CD4-positive, alpha-beta T cell treated with Interferon alpha-2 for 1 hour (primary cell): ENCODE measurements at places on chromosomes 6 and 20.

DNA sequence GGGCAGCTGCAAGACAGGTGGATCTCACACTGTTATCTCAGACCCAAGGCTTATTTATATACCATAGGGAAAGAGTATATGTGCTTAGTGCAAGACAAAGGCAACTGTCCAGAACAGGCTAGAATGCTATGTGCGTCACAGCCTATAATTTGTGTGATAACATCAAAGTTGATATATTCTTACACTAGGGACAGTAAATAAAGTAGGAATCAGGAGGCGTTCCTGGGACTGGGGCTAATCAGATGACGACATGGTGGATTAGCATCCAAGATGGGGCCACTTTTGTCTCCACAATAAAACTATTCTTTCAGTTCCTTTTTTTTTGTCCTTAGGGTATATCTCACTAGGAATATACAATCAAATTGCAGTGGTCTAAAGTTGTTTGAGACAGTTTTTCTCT is 54.9 kb upstream of the IER3 start:
- DNase-seq, result no peak

GRCh38 chr20:50750145-50750671 is 18.8 kb downstream of the PARD6B start:
- no peak for DNase-seq

DNA sequence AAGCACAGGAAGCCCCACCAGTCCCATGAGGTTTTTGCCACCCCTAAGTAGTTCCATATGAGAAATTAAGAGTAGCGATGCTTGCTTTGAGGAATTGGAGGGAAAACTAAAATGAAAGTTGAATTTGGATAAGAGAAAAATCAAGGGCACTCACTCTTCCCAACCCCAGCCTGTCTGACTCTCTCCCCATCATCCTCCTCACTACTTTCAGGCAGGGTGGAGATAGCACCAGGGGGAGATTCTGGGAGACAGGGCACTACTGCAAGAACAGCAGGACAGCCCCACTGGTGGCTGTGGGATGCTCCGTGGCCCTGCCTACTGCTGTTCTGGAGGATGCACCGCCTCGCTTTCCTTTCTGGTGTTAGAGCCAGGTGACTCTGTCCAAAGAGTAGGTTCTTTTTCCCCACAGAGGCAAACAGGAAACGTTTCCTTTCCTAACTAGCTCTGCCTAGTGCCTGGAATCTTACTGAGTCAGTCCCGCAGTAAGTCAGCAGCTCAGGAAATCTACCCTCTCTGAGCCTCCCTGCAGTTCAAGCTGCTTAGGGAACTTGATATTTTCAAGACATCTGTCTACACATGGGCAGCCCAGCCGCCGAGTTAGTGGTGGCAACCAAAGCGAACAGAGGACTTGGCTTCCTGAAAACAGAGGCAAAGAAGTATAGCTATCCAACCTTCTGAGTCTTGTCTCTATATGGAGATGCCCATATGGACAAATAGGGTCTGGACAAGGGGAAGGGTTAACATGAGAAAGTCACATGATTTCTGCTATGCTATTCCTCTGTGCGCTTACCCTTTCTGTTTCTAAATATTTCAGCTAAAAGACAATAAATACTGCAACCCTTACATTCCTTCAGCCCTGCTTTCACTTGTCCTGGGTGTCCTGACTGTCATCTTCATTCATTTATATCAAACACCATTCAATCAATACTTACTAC is 11.4 kb downstream of the HLA-E start:
- DNase-seq, result peak; percentile 21

- no peak for DNase-seq
Measured at GRCh38 chr20:46595933-46596332, 45.5 kb upstream of the OCSTAMP start.

GRCh38 chr6:134631398-134631924 is 313.5 kb upstream of the SGK1 start:
- DNase-seq, result no peak

- DNase-seq, result no peak
Measured at GRCh38 chr6:45426251-45426650, 48.5 kb upstream of the SUPT3H start.

- peak; percentile 23 for DNase-seq
Measured at GRCh38 chr6:85923013-85923430, 280.3 kb upstream of the SYNCRIP start.

DNA sequence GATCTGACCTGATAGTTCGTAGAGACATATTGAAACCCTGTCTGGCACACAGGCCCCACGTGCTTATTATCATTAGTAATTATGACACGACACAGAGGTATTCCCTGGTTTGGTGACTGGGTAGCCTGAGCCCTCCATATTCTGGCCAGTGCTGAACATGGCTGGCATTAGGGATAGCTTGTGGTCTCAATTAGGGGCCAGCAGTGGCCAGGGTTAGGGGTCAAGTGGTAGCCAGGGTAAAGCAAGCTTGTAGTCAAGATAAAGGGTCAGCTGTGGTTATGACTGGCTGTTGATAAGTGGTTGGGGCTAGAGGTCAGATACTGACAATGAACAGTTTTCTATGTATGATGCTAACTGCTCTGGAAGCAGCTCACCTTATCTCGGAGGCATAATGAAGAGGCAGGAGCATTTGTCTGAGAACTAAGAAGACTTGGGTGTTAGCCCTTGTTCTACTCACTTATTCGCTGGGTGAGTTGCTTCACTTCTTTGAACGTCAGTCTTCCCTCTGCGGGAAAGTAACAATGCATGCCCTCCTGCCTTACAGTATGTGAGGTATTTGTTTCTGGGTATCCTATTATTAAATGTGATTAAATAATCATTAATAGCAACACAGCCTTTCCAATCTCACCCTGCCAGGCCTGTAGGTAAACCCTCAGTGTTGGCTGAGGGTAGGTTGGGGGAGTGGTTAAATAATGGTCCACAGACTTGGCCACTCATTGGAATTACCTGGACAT is 66.7 kb downstream of the VEGFA start:
- no peak for DNase-seq

DNA sequence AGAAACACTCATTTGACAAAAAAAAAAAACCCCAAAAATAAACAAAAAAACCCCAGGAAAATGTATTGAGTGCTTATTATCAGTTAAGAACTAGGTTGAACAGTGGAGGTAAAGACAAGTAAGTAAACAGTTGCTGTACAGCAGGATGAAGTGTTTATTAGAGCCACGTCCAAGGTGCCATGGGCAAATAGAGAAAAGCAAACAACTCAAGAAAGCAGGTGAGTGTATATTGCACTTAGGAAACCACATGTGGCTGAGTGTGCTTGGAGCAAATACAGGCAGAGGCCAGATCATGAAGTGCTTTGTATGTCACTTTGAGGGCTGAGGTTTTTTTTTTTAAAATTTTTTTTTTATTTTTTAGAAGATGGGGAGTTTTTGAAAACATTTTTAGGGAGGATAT is 98.3 kb downstream of the MACROD2 start:
- DNase-seq, result no peak

- DNase-seq, result no peak
Measured at GRCh38 chr6:156352861-156353260, 424.3 kb upstream of the ARID1B start.

GRCh38 chr20:47686545-47686944 is 98.7 kb downstream of the SULF2 start:
- no peak for DNase-seq

GRCh38 chr20:56171087-56172012 is 77.2 kb upstream of the MC3R start:
- no peak for DNase-seq

DNA sequence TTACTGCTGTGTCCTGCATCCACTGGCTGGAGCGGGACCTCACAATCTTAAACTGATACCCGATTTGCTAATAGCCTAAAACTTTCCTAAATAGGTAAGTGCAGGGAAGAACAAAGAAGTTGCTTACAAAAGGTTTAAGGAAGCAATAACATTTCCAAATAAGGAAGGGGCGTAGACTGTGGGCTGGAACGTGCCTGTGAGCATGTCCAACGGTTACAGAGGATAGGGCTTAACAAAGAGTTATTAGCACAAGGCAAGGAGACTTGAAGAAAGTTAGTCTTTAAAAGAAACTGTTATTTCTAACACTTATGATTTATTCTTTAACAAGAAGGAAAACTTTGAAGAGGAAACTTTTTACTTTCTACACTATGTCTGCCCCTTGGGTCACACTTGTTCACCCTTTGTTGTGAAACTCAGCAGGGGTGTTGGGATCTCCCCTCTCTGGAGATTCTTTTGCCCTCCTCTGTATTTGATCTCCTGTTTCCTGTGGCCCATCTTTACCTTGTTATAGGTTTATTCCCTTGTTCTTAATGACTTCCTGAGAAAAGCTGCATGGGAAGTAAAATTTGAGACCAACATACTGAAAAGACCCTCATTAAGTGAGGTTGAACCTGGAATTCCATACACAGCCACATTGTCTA is 28.7 kb downstream of the KAT14 start:
- no peak for DNase-seq

- DNase-seq, result no peak
Measured at GRCh38 chr20:60254901-60255411, 296.7 kb downstream of the CDH26 start.

DNA sequence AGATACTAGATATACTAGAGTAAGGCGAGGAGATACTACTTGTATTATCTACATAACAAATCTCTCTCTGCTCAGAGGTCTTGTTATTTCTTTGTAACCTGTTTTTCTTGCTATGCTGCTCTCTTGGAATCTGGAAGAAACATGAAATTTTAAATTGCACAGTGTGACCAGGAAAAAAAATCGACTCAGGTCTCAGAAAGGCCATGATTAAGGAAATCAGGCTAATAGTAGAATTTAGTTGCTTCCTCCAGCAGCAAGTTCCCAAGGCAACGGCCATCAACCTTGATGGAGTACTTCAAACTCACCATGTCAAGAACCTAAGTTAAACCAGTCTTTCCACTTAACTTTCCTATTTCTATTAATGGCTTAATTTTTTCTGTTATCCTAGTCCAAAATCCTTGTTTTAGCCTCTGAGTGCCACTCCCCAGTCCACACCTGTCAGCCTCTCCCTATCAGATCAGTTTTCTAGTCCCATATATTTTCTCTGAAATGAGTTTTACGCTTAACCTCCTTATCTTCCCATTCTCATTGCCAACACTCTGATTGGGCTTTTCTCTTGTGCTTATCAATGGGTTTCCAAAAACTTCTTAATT is 87.7 kb upstream of the BEND3 start:
- no peak for DNase-seq

DNA sequence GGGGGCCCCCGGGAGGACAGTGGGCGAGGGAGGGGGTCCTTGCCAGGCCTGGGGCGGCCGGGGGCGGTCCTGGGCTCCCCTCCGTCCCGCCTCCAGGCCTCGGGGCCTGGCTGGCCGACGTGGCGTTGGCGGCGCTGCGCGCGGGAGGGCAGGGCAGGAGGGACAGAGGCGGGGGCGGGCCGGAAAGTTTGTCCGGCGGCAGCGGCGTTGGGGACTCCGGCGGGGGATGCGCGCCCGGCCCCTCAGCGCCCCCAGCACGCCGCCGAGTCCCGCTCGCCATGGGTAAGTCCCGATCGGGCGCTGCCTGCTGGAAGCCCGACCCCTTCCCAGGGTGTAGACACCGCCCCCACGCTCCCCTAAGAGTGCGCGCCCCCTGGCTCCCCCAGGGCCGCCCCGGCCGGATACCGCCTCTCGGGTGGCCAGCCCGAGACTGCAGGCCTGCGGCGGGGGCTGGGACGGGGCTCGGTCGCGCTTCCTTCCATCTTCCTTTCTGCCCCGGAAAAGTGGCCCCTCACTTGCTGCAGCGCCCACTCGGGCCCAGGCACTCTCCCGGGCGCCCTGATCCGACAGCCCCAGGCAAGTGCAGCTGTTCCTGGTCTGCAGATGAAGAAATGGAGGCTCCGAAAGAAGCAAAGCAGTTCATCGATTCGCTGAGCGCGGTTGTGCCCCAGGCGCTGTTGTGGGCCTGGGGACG is at the start of gene SLC2A10:
SLC2A10 (plus strand) TSS at position 191 of the 694 bp plus-strand sequence; CDS start at position 279, 88 bp downstream.
- DNase-seq, result no peak

- DNase-seq, result no peak
Measured at GRCh38 chr20:35568645-35569044, 26.8 kb downstream of the ERGIC3 start.

DNA sequence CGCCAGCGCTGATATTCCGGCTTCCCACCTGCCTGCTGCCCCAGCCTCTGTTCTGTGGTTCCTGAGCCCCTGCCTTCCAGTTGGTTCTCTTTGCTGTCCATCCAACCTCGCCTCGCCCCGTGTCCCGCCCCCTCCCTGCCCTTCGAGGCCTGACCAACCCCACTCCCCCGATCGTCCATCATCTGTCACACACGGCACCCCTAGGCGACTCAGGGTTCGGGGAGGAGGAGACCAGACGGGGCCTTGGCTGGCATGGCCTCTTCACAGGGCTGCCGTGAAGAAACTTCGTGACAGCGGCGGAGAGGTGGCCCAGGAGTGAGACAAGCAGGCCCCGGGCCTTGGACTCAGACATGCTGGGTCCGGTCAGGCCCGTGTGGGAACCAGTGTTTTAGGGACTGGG is 226.1 kb downstream of the QKI start:
- DNase-seq, result no peak

GRCh38 chr20:34010405-34010931 is 16.8 kb downstream of the RALY start:
- DNase-seq, result no peak

DNA sequence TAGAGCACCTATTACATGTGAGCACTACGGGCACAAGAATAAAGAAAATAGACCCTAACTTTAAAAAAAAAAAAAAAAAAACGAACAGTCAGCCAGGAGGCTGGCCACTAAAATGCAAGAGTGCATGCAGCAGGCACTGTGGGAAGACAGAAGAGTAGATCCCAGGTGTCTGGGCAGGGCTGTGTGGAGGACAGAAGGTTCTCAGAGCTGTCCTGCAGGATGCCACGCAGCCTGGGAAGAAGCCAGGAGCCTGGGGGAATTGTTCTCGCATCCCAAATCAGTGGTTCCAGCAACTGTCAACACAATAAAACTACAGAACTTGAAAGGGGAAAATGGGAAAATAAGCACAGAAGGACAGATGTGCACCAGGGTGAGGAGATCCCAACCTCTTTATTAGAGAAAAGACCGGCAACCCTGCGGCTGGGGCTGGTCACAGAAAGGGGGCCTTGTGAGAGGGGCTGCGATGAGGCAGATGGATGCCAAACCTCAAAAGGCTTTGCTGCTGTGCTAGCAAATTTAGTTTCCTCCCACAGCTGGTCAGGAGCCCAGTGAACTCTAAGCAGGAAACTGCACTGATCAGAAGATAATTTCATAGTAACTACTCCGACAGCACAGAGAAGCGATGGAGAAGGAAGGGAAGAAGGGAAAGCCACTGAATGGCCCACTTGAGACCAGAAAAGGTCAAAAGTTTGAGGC is 30.9 kb downstream of the MAP3K5 start:
- no peak for DNase-seq

DNA sequence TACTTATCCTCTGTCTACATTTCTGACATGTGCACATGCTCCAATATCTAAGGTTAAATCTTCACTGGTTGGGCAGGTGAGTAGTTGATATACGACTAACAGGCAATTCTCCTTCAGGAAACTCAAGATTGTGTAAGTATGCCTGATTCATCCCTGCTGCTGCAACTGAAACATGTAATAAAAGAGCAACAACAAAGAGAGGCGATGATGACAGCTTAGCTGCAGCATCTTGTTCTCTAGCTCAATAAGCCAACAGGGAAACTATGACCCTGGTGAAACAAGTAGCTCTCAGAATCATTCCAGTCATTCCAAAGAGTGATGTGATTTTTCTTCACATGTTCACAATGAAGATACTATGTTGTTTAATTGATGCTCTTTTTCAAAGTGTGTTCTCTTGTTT is 74.4 kb downstream of the ELOVL4 start:
- DNase-seq, result no peak
